ENCODE measurements at places on chromosomes 16 and 17.

DNA sequence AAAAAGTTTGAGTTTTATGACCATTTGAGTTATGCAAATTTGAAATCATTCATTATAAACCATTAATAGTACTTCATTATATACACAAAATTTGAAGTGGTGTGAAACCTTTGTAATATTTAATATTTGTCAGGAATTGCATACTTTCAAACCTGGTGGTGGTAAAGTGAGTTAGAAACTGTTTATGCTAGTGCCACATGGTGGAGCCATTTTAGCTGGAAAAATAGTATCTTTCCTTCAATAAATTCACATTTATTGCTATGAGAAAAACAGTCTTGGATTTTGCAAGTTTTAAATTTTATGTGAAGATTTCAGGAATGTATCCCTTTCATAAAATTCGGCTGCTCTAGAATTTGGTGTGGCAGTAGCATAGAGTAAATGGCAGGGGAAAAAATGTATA is 7.3 kb upstream of the BLMH start:
- no peak for DNase-seq

- no peak for DNase-seq
Observed at GRCh38 chr17:68446626-68447041, 10.7 kb downstream of the WIPI1 start.

DNA sequence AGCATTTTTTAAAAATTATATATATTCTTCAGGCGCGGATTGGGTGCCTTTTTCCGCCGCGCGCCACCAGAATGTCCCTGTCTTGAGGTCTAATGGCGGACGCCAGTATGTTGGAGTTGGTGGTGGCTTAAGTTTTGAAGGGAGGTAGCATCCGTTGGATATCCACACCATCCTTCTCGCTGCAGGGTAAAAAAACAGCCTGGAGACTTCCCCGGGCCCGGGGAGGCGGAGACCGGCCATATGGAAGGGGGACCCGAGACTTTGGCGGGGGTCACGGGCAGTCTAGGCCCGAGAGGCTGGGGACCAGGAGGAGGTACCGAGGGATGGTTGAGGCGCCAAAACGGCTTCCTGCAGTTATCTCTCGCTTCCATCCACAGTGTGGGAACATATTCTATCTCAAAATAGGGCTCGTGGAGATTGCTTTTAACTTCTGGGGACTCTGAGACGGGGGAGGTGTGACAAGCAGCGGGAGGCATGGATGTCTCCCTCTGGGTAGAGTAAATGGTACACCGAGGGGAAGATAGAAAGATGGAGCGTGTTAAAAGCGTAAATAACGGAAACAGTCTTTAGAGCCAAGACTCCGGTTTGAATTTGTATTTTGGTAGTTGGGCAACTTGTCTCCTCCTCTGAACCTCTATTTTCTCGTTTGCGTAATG is at the start of gene SF3B3:
Gene SF3B3 (plus strand): TSS at position 74 of the 656 bp plus-strand sequence. CDS start 2,841 bp downstream, outside the sequence.
- DNase-seq, result peak; percentile 41

DNA sequence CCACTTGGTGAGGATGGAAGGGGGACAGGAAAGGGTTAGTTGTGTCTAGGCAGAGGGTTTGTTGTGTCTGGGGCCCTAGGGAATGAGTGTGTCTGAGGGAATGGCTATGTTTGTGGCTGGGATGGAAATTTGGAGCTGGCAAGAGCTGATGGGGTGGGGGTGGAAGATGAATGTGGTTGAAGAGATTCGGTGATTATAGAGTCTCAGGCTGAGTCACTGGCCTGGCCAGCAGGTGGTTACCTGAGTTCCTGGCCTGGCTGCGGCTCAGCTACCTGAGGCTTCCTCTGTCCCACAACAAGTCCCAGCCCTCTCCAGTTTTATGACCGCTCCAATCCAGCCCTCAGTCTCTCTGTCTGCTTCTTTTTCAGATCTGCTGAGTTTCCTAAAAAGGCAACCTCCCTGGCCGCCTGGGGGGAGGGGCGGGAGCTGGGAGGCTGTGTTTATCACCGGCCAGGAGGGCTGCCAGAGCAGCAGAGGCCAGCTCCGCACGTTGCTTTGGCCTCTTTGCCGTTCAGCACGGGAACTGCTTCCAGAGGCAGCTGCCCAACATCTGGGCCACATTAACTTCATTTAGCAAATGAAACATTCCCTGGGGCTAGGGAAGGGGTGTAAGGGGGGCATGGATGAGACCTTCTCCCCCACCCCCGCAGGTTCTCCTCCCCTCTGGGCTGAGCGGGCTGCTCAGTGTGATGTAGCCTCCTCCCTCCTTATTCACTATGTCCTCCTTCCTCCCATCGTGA is 21.8 kb downstream of the ITGB3 start:
- no peak for DNase-seq

GRCh38 chr16:89025636-89026035 is 48.6 kb upstream of the CBFA2T3 start:
- DNase-seq, result no peak

DNA sequence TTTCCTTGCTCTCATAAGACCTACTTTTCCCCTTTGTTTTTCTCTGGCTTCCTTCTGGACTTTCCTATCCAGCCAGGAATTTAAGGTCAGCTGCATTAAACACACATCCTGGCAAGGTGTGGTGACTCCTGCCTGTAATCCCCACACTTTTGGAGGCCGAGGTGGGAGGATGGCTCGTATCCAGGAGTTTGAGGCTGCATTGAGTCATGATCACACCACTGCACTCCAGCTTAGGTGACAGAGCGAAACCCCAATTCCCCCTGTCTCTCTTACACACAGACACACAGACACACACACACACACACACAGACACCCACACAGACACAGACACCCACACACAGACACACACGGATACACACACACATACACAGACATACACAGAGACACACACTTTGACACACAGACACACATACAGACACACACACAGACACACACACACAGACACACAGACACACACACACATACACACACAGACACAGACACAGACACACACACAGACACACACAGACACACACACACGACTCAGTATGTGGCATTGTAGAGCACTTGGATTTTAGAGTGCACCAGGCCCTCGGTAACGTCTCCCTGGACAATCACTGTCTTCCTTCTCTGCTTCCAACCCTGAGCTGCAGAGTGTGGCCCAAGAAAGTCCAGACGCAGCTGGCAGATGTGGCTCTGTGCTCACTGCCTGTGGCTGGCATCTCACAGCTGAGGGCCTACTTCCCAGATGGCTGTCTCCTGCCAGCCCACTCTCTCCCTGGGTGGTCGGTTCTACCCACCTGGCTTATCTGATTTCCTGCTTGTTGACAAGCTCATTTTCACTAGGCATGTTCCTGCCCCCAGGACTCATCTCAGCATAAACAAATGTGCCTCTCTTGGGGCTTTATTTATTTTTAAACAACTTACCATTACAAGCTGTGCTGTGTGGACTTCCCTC is 39.0 kb downstream of the NLRP1 start:
- DNase-seq, result no peak

- DNase-seq, result peak; percentile 94
Observed at GRCh38 chr17:17096438-17097178, 54.4 kb downstream of the MPRIP start.

- no peak for DNase-seq
Observed at GRCh38 chr17:36824678-36825101, 112.6 kb upstream of the LHX1 start.

DNA sequence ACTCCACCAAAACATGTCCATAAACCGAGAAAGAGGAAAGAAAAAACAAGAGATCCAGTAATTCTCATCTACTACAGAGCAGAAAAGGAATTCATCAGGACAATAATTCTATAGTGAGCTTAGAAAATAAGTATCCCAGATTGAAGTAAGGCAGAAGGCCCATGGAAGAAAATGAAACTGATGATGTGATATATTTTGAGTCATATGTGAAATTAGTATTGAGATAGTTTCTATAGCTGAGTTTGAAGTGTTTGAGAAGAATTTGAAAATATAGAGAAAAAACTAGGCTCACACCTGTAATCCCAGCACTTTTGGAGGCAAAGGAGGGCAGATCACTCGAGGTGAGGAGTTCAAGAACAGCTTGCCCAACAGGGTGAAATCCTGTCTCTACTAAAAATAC is 19.7 kb downstream of the LUC7L3 start:
- no peak for DNase-seq

DNA sequence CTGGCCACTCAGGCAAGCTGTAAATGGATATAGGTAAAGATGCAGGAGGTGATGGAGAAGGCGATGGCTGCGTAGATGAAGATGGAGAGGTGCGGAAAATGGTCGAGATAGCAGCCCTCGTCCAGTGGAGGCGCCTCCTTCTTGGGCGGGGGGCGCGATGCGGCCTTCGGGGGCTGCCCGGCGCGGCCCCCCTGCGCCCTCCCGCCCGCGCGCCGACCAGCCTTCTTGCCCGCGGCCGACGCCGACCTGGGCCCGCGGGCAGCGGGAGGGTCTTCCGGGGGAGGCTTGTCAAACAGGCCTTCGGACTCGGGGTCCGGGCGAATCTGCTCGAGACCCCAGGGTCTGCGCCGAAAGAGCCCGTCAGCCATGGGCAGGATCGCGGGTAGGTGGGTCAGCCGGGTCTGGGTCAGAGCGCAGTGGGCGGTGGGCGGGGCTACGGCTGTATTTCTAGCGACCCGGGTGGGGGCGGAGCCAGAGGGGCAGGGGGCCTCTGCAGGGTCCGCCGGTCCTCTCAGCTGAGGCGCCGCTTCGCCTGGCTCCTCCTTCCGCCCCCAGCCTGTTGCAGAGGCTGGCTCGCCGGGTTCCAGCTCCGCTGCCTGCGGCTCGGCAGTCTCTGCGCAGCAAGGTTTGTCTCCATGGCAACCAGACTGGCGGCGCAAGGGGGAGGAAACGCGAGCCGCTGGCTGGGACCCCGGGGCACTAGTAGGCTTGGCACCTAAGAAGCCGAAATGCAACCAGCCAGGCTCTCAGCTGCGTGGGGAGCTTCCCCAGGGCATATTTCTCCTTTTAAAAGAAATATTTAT is 14.4 kb downstream of the MIS12 start:
- peak; percentile 72 for DNase-seq

GRCh38 chr17:63406689-63407330 is 39.3 kb downstream of the CYB561 start:
- peak; percentile 83 for DNase-seq

DNA sequence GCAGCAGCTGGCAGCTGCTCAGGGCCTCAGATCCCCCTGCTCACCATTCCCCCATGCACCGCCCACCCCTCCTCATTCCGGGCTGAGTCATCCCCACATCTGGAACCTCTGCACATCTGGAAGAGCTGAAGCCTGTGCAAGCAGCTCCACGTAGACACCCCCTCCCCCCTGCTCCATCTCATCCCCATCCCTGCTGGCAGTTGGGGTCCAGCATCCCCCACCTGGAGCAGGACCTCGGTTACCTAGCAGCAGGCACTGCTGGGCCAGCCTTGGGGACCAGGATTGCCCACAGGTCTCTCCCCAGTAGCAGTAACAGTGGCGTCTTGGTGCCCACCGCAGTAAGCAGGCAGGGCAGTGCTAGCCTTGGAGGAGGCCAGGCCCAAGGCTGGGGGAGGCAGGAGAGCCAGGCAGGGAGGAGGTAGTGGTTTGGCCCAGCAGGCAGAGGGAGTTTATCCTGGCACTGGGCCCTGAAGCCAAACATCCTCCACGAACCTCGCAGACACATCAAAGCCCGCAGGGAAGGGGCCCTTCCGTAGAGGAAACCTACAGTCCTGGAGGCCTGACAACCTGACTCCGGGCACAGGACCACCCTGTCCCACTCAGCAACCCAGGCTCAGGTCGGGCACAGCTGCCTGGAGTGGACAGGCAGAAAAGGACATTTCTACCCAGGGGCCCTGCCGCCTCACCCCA is 7.7 kb upstream of the TMEM92 start:
- DNase-seq, result no peak

DNA sequence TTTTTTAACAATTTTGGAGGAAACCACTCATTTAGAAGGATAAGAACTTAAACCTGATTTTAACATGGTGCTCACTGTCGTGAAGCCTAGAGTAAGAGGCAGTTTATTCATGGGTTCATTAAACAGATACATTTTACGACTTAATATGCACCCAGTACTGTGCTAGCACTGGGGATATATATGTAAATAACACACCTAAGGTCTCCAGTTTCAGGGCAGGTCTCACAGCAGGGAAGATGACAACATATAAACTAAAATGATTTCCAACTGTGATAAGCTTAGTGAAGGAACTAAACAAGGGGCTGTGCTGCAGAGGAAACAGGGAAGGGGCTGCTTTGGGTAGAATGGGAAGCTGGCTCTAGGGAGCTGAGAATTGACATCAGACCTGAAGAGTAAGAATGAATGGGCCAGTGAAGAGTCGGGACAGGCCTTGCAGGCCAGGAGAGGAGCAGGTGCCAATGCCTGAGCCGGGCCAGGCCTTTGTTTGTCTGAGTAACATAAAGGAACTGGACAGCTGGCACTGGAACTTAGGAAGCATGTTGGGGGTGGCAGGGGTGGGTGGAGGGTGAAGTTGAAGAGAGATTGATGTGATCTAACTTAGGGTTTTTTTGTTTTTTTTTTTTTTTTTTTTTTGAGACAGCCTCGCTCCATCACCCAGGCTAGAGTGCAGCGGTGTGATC is 12.1 kb downstream of the NT5M start:
- no peak for DNase-seq

- no peak for DNase-seq
Observed at GRCh38 chr16:12449374-12449773, 354.3 kb downstream of the CPPED1 start.

GRCh38 chr17:14935139-14935841 is 329.8 kb downstream of the PMP22 start:
- no peak for DNase-seq

DNA sequence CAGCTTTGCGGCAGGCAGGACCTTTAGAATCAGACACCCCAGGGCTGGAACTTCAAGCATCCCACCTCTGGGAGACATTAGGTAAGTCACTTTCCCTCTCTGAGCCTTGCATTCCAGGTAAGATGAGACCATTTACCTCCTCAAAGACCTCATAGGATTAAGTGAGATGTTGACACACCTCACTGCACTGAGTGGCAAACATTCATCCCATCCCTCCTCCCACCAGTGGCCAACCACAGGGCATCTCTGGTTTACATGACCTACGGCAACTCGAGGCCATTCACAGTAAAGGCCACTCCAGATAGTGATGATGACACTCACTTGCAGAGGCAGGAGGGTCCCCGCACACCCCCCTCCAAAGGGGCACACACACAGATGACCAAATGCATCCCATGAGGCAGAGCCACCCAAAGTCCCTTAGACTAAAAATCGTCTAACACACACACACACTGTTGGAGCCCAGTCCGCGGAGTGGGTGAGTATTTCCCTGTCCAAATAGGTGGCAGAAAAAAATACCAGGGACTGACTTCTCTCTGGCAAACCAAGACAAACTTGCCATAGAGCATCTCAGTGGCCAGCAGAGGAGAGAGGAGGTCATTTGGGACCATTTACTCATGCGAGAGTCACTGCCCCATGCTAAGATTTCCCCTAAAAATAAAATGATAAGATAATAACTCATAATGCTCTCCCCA is 454.9 kb downstream of the SOX9 start:
- DNase-seq, result no peak

DNA sequence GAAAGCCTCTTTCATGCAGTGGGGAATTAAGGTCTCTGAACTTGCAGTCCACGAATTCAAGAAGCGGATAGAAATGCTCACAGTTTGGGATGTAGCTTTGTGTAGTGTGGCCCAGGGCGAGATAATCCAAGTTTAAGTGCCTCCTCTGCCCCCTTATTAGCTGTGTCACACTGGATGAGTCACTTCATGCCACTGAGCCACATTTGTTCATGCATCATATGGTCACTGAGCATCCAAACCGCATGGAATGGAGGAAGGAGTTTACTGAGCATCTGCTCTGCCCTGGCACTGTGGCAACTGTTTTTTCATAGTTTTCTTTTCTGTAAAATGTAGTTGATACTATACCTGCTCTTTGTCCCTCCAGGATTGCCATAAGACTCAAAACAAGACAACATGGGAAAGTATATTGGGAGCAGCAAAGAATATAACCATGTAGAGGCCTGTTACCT is 15.1 kb upstream of the DHX8 start:
- peak; percentile 47 for DNase-seq

Measured in COLO829 (cell line).